ENCODE measurements at places on chromosomes 2 and 18.
A peak's percentile ranks its signal among the peaks of the same experiment; 100 is the strongest.

GRCh38 chr2:237062585-237062984, 23.1 kb upstream of the COPS8 start:
- no peak for DNase-seq

DNA sequence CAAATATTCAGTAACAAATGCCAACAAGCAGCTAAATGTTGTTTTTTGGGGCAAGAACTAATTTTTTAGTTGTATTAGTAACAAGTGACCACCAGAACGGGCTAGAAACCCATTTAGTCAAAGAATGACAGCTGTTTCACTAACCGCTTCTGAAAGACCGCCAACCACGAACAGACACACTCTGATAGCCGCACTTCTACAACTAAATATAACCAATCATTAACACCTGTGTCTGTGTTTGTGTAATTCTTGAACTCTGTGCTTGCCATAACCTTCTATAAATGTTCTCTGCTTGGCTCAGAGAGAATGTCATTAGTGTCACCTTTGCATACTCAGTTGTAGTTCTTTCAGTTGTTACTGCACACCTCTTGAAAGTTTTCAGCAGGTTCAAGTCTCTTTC, 526.3 kb upstream of the LRRTM1 start:
- no peak for DNase-seq

DNA sequence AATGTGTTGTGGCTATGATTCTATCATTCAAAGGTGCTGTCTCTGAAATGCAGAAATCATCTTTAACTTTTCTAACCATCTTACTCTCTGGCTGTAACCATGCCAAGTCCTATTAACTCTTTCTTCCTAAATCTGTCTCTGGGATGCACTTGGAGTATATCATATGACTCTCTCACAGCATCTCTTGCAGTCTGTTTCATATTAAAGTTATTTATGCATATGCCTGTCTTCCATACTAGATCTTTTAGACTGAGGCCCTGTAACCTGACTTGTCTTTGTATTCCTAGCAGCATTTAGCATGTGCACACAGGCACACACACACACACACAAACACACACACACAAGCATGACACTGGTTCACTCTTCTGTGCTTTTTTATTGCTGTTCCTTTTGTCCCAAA, 320.6 kb downstream of the ETAA1 start:
- no peak for DNase-seq

DNA sequence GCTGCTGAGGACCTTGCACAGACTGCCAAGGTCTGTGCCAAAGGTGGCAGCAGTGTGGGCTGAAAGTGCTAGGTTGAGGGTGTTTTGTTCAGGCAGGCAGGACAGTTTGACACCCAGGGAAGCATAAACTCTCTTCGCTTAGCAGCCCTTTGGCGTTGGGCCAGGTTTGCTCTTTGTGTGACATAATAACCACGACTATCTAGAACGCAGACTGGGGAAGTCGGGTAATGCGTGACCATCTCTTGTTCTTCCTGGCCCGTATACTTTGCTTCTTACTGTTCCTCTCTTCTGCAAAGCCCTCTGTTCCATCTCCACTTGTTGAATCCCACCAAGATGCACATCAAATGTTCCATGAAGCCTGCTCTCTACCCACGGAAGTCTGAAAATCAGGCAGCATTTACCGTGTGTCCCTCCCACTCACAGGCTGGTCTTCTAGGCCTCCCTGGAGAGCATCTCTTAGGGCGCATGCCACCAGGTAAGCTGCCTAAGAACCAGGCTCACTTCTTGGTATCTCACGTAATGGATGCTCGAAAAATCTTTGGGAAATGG, 96.7 kb upstream of the LMAN1 start:
- no peak for DNase-seq

DNA sequence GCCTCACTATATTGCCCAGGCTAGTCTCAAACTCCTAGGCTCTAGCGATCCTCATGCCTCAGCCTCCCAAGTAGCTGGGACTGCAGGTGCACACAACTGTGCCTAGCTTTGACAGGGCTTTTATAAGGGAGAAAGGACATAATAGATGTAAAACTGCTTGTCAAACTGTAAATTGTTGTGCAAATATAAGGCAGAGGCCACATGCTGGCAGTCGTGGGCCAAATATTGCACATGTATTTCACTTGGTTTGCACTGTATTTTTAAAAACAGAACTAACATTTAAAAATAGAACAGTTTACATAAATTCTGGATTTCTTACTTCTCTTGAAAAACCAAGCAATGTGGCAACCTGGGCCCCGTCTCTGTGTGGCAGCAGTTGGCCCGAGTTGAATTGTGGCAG, 31.2 kb upstream of the MYO3B start:
- no peak for DNase-seq

DNA sequence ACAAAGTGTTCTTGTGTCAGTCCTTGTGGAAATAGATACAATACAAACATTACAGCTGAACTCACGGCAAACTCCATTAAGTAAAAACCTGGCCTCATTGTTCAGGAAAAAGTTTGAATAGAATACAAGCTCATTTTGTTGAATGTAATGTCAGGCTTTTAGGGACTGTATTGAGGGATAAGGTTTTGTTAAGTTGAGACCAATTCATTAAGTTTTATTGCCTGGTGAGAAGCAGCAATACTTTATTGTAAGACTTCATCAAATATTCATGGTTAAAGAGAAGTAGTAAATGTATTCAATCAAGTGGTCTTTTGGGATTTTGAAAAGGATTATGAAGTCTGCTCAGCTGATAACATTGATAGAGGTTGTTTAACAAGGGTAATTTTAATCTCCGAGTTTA, 35.4 kb upstream of the METAP1D start:
- no peak for DNase-seq

- DNase-seq, result no peak
These were observed 56.7 kb upstream of the ZDBF2 start for GRCh38 chr2:206217743-206218142.

DNA sequence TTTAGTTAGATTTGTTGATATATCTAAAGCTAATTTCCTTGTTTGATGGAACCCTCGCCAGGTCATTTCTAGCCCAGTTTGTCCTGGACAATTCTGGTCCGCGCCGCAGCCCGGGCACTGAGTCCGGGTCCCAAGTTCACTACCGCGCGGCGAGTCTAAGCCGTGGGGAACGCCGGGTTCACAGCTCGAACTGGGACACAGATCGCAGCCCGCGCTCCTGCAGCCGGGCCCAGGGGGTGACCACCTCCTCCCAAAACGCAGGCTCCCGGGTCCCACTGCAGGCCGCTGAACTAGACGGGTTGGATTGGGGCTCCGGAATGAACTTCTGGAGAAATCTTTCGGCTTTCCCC, 681 bp downstream of the ACADL start:
- DNase-seq, result no peak

GRCh38 chr18:25465152-25465732, 113.3 kb upstream of the ZNF521 start:
- DNase-seq, result no peak

DNA sequence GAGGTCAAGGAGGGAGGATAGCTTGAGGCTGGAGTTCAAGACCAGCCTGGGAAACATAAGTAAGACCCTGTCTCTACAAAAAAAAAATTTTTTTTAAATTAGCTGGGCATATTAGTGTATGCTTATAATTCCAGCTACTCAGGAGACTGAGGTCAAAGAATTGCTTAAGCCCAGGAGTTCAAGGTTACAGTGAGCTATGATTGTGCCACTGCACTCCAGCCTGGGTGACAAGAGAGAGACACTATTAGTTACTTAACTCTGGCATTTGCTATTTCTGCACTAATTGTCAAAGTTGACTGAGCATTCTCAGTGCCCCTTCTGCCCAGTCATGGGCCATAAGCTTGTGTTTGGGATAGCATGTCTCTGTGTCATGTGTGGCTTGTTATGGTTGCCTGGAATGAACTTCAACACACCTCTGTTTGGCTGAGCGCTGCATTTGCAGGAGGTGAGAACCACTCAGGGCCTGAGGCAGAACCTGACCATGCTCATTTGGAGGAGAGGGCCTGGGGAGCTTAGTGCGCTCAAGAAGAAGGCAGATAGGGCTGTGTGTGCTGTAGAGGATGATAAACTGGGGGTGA, 77.7 kb downstream of the SH3RF3 start:
- no peak for DNase-seq

- no peak for DNase-seq
These were observed 44.6 kb downstream of the FAM124B start for GRCh38 chr2:224357098-224357901.

DNA sequence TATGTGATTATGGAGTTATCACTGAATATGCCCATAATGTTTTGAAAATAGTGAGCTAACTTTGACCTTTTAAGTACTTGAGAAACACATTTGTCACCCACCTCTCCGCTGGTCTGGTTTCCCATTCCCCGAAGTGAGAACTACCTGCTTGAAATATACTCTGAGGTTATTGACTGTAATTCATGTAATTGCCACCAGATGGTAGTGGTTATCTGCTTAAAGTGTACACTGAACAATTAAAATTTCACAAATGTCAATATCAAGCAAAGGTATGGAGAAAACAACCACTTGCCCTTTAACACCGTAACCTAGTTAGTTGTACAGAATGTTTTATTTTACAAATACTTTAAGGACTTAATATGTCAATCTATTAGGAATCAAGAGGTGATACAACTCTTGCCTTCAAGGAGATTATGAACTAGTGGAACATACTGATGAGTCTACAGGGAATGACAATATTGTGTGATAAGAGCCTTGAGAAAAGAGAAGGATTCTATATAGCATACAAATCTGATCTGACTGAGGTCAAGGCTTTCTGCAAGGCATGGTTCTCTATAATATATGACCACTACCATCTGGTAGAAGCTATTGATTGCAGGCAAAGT, 316.8 kb upstream of the KCNH7 start:
- no peak for DNase-seq

GRCh38 chr2:56195563-56195962, 11.8 kb downstream of the CCDC85A start:
- DNase-seq, result no peak

DNA sequence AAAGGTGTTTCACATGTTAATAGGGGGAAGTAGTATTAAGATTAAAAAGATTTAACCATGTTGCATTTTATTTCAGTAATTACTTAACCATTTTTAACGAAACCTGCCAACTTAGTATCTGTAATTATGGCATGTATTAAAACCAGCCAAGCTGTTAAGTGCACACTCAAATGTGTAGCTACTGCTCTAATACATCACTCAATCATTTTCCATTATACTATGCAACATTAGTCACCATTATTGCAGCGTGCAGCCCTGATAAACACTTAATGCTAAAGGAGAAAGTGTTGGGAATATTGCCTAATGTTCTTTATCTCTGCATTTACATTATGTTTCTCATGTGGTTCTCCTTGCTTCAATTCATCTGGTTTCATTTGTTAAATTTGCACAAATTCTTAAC, 745.9 kb upstream of the FAM98A start:
- no peak for DNase-seq

DNA sequence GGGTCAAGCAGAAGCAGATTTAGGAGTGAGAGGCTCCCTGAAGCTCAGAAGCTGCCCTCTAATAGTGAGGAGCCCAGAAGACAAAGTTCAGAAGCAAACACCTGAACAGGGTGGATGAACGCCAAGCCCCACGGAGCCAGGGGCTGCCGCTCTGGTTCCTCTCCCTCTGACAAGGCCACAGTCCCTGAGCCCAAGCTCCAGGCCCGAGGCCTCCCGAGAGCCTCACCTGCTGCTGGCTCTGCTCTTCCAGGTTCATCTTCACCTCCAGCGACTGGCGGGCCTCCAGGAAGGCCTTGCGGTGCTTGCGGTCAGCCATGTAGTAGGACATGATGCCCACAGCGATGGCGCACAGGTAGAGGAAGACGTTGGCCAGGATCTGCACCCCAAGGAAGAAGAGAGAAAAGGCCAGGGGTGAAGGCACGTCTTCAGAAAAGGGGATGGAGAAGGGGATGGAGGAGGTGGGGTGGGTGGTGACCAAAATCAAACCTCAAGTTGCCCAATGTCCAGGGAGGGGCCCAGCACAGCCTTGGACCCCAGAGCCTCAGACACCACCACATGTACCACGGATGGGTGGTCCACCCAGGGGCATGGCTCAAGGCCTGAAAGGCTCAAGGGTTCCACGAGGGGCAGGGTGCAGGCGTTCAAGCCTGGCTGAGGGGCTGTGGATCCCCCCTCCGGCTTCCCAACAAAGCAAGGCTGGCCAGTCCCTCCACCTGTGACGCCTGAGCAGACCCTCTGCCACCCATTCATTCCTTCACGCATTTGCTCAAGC, 47.5 kb downstream of the ADCY3 start:
- DNase-seq, result peak; percentile 84

GRCh38 chr2:6078414-6078813, 386.2 kb downstream of the SOX11 start:
- DNase-seq, result no peak
